GM04503 (cell line): ENCODE measurements at places on chromosomes 4 and X.

- DNase-seq: no peak
Observed at GRCh38 chr4:44983083-44983482, 256.7 kb upstream of the GNPDA2 start.

- no peak for DNase-seq
Observed at GRCh38 chr4:40648742-40649281, 19.1 kb upstream of the RBM47 start.

- no peak for DNase-seq
Observed at GRCh38 chrX:109872021-109872732, 130.7 kb upstream of the TMEM164 start.

DNA sequence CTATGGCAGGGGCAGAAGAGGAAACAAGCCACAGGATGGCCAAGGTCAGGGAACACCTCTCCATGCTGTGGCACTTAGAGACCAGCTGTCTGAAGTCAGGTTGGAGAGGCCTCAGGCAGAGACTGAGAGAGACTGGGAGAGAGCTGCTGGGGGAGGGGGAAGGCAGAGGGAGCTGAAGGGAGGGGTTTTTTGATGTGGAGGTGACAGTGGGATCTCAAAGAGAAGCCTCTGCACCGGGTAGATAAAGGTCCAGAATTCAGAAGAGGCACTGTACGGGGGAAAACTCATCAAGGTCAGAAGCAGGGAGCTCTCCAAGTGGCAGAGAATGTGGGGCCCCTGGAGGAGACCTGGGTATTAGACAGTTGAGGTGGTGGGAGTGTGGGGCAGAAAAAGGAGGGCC lies 41.6 kb upstream of the HMGB3 start:
- no peak for DNase-seq

DNA sequence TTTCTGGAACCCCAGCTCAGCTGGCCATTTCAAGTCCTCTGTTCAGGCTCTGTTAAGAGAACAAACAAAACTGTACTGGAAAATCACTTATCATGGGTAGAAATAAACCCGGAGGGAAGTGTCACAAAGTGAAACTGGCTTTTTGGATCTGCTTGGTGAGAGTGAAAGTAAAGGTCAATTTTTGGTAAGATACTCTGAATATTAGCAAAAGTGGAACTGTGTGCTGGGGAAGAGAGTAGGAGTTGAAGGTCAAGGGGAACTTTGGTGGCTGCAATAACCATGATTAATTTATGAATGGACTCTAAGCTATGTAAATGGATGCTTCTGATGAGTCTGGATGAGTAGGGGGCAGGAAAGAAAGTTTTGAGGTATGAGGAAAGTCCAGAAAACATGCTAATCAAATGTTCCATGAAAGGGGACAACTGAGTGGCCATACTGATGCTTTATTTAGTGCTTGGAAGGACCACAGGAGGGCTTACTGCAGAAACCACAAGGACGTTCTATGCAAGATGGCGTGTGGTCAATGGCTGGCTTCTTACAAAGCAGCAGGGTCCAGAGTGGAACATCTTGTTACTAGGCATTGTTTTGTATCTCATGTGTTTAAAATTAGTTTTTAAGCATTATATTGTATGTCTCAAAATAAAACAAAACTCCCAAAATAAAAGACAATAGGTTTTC lies 36.8 kb upstream of the TNIP3 start:
- no peak for DNase-seq

GRCh38 chr4:48255072-48255958 lies 14.3 kb downstream of the TEC start:
- no peak for DNase-seq
